Skeletal muscle cell (primary cell): ENCODE measurements at places on chromosomes 7 and 10.

DNA sequence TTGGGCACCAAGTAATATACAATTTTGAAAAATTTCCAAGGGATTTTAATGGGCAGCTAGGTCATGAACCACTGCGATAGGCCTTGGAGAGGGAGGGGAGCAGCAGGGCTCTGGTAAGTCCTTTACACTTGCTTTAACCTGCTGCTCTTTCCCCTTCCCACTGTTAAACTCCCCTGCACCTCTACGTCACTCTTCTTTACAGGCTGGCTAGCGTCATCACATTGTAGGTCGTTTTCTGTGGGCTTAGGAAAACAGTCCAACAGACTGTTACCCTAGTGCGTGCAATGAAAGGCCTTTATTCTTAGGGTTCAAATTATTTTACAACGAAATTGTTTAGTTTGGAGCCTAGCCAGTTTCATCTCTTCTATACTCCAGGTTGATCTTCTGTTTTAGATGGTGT lies 235.7 kb downstream of the AUTS2 start:
- DNase-seq = no peak

GRCh38 chr10:10327934-10328333 lies 689.7 kb upstream of the CELF2 start:
- peak; percentile 20 for DNase-seq

GRCh38 chr10:110577056-110577455 lies 9.6 kb downstream of the SMC3 start:
- DNase-seq = no peak

DNA sequence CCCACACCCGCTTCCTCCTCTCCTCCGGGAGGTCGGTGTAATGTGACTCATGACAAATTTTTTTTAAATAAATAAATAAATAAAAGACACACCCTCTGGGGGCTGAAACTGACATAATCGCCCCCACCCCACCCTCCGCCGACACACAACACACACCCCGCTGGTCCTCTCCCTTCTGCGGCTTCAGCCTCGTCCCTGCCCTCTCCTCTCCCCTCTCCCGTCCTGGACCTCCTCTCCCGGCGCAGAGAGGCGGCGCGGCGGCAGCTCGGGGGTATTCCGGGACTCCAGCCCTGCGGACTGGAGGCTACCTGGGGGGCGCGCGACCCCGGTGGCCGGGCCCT lies 686 bp downstream of the ABI1 start:
- peak; percentile 31 for DNase-seq

DNA sequence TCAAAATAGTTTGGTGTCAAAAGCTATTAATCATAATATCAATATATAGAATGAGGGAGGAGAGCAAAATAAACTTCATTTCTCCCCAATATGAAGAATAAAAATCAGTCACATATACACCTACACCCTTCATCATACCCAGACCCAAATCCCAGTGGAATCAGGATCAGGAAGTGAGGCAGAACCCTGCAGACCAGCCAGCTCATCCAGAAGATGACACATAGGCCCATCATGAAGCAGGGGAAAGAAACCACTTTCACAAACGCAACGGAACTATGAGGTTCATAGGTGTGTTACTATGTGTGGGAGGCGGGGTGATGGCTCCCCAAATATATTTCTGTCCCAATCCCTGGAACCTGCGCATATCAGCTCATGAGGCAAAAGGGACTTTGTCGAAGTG lies 89.0 kb downstream of the RSU1 start:
- DNase-seq = no peak

- DNase-seq = no peak
Measured at GRCh38 chr10:90969121-90969534, 48.2 kb upstream of the ANKRD1 start.

GRCh38 chr10:110170142-110170971 lies 37.0 kb upstream of the MXI1 start:
- DNase-seq = no peak

GRCh38 chr10:31959461-31960173 lies 31.0 kb upstream of the ARHGAP12 start:
- no peak for DNase-seq

GRCh38 chr7:107939573-107940489 lies 48.8 kb downstream of the DLD start:
- peak; percentile 56 for DNase-seq

- peak; percentile 52 for DNase-seq
Measured at GRCh38 chr10:29957907-29958331, 101.5 kb downstream of the JCAD start.

- no peak for DNase-seq
Measured at GRCh38 chr7:126529254-126529653, 723.5 kb downstream of the GRM8 start.

DNA sequence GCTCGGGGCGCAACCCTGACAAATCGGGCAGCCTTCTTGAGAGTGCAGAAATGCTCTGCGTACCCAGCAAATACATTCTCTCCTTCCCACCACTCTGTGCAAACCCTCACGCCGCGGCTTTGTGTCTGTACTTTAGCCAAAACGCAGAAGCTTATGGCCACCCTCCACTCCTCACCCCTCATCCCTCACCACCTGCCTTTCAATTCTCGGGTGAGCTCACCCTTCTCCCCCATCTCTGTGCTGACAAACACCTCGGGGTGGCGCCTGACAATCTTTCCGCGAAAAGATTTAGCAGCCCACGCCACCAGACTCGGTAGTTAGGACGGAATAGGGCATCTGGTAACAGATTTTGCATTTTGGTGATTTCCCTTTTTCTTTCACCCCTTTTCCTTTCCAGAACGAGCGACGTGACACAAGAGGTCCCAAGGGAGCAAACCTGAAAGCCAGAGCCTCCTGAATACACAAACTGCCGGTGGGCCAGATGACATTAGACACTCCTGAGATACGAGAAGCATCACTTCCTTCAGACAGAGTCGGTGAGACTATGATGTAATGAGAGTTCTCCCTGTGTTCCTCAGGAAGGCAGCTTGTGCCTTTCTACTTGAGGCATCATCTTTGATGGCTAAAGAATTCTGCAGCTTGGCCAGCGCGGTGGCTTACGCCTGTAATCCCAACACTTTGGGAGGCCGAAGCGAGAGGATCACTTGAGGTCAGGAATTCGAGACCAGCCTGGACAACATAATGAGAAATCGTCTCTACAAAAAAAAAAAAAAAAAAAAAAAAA lies 671 bp upstream of the ATAD1 start:
- no peak for DNase-seq

GRCh38 chr10:115861864-115862263 lies 411.1 kb downstream of the GFRA1 start:
- DNase-seq = no peak

DNA sequence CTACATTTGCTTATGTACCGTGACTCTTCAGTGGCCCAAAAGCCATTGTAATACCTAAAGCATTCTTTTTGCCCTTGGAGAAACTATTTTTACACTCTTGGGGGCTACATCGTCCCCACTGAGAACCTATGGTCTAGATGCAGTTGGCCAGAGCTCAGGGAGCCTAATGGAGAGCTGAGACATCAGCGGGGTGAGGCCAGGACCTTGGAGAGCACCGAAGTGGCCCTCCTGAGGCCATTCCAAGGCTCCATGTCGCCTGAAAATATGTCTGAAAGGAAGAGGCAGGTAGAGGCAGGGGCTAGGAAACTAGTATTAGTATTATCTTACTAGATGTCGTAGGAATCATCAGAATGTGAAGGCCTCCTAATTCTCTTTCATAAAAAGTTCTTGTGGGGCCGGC lies 4.9 kb downstream of the PKD2L1 start:
- no peak for DNase-seq

- DNase-seq = no peak
Measured at GRCh38 chr7:7202375-7202720, 20.0 kb downstream of the C1GALT1 start.

GRCh38 chr7:11404355-11404754 lies 427.6 kb downstream of the THSD7A start:
- DNase-seq = no peak

GRCh38 chr10:73591935-73592699 lies 975 bp upstream of the USP54 start:
- DNase-seq = no peak

GRCh38 chr10:95201736-95202135 lies 7.7 kb downstream of the ACSM6 start:
- DNase-seq = no peak

GRCh38 chr7:923108-924041 lies 31.1 kb downstream of the ADAP1 start:
- no peak for DNase-seq

- no peak for DNase-seq
Measured at GRCh38 chr10:100340948-100341847, 5.8 kb upstream of the SCD start.

DNA sequence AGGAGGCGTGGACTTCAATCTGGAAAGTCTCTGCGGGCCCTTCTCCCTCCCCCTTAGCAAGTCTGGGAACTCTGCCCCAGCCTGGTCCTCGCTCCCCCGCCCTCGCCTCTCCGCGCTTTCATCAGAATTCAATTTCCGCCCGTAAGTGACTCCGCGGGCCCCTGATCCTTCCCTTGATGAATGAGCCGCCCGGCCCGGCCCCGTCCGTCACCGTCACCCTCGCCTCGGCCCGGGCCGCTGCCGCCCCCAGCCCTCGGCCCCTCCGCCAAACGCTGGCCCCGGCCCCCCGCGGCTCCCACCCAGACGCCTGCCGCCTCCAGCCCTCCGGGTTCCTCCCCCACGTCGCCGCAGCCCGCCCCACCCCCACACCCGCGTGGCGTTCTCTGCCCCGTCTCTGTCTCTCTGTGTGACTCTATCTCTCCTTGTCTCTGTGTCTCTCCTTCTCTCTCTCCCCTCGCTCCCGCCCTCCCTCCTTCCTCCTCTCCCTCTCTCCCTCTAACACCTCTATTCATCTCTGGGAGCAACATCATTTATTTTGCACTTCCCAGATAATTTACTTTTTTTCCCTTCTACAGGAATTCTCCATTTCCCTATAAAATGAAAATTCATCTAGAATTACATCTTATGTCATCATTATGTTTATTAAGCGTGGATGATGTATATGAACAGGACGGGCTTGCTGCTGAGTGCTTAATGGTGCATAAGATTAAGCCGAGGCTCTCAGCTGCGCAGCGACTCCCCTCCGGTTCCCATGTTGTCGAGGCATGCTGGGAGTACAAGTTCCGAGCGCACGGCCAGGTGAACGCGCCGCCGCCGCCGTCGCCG lies 91.2 kb upstream of the PAX2 start:
- no peak for DNase-seq
